DMS153 (cell line): ENCODE measurements at places on chromosomes 7 and 10.

- DNase-seq: no peak
Measured at GRCh38 chr7:77752016-77752415, 46.2 kb downstream of the TMEM60 start.

DNA sequence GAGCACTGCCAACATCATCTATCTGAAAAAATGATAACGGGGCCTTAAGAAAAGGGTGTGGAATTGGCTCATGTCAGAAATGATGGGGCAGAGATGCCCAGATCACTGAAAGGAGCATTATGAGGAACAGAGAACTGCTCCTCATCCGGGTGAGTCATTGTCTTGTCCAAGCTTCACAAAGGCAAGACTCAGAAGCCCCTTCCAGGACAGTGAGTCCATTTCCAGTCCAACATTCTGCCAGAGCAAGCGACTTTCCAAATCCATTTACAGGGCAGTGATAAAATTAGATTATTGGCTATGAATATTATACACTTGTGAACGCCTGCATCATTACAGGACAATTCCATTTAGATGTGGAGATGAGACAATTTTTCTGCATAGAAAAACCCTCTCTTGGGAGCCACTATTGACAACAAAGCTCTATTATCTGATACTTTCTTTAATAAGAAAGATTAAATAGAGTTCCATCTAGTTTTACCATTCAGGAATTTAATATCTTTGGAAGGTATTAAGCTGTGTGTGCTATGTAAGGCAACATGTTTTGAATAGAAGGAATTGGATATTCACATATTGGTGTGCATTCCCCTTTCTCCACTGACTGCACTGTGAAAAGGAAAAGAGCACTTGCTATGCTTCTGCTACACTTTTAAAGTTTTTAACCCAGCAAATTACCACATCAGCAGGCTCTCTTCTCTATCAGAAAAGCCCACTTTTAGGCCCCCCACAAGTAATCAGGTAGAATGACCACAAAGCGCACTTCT, 159.6 kb downstream of the NRP1 start:
- DNase-seq: no peak

DNA sequence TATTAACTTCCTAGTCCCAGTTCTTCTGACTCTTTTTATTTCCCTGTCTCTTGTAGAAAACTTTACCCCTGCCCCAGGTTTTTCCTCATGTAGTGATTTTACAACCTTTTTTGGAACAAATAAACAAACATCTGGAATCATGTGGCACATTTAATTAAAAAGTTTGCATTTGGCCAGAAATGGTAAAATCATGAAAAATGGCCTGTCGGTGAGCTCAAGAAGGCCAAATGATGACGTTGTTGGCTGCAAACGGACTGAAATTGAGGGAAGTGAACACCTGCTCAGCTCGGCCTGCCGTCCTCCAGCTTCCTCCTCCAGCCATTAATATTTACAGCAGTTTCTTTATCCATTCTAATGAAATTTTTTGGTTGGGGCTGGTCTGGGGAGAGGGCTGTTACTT, 902.8 kb downstream of the LRMDA start:
- no peak for DNase-seq

DNA sequence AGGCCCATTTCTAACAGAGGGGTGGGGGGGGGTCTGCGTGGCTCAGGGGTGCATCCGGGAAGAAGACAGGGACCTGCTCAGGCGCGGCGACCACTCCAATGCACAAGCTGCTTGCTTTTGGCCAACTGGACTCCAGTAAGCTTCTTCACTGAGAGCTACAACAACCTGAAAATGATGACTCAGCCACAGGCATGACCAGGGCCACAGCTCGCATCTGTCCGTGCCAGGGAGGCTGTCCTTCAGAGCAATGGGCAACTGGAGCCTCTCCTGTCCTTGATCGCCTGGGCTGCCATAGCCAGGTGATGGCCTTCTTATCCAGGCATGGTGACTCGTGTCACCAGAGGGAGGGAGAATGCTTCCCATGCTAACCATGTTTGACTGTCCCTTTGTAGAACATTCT, 81.6 kb upstream of the RNF32 start:
- DNase-seq: no peak

- no peak for DNase-seq
Measured at GRCh38 chr10:6689036-6689435, 109.0 kb upstream of the PRKCQ start.

DNA sequence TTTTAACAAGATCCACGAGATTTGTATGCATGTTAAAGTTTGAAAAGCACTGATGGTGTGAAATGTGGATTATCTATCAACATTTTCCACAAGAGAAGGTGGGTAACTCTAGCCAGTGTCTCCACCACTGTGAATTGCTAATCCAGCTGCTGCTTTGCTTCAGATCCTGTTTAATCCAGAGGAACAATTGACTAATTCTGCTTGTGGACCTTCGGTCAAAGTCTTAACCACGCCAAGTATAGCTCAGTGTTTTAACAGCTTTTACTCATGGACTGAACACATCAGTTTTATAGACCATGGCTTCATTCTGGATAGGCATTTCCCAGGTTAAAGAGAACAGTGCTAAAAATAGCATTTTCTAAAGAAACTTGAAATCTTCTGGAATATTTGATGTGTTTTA, 23.5 kb downstream of the ADK start:
- no peak for DNase-seq

DNA sequence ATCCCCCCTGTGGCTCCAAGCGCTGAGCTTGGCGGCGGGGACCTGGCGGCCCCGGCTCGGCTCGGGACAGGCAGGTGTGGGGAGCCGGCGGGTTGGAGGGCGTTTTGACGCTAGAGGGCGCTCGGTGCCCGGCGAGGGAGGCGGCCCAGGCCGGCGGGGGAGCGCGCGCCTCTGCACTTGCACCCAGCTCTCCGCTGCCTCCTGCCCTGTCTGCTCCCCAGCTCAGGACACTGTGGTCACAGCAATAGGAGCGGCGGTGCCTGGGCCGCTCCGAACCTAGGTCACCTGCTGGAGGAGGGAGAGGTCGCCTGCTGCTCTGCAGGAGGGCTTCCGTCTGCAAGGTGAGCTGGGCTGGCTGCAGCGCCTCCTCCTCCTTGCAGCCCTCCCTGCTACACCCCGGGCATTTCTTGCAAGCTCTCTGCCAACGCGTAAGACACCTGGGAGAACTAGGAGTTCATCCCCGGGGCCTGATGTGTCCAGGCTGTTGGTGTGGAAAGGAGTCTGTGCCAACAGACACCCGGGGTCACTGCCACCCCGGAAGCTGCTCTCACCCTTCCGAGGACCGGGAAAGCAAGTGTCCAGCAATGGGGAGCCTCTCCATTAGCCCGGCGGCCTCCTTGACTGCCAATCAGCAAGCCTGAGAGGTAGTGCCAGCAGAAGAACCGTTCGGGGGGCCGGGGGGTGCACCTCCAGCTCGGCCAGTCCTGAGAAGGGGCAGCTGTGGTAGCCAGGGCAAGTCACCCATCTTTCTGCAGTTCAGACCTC, 620.4 kb downstream of the GALNT17 start:
- no peak for DNase-seq

DNA sequence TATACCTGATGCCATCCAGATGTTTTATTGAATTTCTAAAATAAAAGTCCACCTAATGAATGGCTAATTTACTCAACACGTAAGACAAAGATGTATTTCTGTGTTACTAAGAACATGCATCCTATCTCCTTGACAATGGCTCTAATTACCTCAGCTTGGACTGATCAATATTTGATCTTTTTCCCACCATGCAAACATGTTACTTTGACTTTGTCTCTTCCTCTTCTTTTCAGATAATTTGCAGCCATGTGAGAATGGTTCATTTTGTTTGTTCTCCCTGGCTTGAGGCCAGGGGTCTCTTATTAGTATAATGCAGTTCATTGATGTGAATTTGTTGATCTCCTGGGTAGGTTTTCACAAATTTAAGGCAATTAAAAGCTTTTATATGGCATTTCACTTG, 302.1 kb downstream of the ADK start:
- peak; percentile 32 for DNase-seq

- DNase-seq: no peak
Measured at GRCh38 chr7:111238886-111239285, 148.0 kb downstream of the LRRN3 start.

DNA sequence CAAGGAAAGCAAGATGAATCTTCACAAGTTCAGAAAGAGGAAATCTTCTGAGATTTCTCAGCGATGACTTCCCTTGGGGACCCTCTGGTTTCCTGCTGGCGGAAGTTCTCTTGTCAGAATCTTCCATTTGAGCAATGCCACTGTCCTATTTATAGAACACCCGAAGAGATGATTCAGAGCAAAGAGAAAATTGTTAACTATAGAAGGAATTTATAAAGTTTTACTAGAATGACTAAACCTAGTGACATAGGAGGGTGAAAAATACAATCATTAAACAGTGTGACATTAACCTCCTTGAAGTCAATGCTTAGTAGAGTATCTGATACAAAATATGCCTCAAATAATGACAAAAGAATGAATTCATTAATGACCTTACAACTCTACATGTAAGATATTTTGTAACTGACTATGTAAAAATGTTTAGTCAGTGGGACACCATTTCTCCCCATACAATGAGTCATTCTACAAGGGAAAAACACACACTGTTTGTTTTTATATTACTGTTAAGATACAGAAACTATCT, 206.5 kb upstream of the CNTNAP2 start:
- DNase-seq: no peak

GRCh38 chr7:33707427-33707826, 197.9 kb upstream of the BMPER start:
- DNase-seq: no peak

- DNase-seq: no peak
Measured at GRCh38 chr10:6746782-6747181, 166.7 kb upstream of the PRKCQ start.

- DNase-seq: no peak
Measured at GRCh38 chr7:131244259-131244852, 83.3 kb upstream of the MKLN1 start.

DNA sequence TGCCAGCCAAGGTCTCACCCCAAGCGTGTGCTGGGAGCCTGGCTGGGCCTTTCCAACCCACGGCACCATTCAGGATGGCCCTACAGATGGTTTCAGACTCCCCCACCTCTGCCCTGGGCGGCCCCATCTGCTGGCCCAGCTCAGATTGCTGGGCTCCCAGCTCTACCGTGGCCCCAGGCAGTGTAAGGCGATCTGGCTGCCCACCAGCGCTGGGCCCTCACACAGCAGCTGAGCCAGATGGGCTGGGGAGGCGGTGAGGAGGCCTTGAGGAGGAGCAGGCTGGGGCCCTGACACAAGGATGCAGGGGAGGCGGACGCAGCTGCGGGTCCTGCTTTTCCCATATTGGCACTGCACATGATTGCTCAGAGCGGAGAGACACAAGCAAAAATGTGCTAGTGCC, 162.8 kb downstream of the NRF1 start:
- no peak for DNase-seq

DNA sequence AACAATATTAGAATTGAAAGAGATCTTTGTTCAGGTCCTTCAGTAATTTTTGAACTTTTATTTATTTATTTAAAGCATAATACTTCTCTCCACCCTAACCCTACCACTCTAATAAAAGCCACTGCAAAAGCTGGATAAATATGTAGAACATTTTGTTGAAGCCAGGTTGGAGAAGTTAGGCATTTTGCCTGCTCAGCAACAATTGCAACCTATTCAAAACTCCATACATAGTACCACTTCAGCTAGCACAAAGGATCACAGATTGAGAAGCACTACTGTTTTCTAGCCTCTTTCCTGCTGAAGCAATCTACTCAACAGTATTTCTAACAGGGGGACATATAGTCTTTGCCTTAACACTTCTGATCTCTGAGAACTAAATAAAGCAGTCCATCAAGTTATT, 25.0 kb downstream of the RUNDC3B start:
- DNase-seq: no peak

DNA sequence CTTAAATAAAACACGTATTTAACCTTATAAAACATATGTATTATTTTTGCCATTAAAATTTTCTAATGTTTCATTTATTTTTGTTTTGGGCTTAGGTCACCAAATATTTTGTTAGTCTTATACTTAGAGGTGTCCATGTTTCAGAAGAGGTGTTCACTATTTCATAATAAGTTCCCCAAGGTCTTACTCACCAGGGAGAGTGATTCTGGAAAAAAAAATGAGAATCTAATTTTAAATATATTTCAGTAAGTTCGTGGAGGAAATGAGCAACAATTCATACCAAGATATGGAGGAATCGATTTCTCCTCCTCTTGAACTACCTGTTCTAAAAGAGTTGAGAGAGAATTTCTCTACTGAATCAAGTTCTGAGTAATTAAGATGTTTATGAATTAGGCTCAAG, 271.6 kb upstream of the SLC26A5 start:
- DNase-seq: no peak

- DNase-seq: no peak
Measured at GRCh38 chr10:94178475-94179253, 184.1 kb downstream of the NOC3L start.

GRCh38 chr7:5629941-5630340, 151.5 kb downstream of the RNF216 start:
- no peak for DNase-seq

GRCh38 chr10:103353281-103353680, 2.3 kb upstream of the PCGF6 start:
- DNase-seq: no peak

DNA sequence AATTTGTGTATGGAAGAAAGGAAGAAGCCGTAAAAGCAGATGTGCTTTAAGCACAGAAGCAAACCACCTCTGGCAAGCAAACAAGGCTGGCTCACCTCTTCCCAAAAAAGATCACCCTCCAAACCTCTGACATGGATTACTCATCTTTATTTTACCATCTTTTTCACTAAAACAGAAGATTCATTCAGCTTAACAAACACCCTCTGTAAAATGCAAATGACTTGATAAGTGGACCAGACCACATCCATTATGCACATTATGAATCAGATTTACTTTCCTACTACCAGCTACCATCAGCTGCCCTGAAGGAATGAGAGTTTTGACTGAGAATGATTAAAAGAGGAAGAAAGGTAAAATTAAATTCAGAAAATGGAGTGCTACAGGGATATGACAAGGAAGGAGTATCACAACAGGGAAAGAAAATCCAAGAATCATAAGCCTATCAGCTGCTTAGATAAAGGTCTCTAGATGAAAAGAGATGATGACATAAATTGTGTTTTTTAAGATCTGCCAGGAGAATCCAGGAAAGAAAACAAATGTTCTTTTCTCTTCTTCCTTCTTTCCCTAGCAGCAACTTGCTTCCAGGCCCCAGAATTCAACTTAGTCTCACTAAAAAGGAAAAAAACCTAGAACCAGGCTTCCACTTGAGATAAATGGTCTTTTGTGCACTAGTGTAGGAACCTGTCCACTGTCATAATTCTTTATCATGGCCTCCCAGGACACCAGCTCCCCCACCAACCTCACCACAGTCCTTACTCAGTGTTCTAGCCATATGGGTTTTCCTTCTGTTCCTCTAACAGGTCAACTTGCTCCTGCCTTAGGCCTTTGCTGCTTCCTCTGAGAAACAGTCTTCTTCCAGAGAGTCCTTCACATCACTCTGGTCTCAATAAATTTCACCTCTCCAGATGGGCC, 47.4 kb downstream of the JAZF1 start:
- DNase-seq: no peak

- no peak for DNase-seq
Measured at GRCh38 chr7:103598326-103598905, 152.4 kb upstream of the SLC26A5 start.
